ENCODE measurements at places on chromosomes 4 and X.

DNA sequence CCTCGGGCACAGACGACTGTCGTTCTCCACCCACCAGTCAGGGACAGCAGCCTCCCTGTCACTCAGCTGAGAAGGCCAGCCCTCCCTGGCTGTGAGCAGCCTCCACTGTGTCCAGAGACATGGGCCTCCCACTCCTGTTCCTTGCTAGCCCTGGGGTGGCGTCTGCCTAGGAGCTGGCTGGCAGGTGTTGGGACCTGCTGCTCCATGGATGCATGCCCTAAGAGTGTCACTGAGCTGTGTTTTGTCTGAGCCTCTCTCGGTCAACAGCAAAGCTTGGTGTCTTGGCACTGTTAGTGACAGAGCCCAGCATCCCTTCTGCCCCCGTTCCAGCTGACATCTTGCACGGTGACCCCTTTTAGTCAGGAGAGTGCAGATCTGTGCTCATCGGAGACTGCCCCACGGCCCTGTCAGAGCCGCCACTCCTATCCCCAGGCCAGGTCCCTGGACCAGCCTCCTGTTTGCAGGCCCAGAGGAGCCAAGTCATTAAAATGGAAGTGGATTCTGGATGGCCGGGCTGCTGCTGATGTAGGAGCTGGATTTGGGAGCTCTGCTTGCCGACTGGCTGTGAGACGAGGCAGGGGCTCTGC is 7.9 kb upstream of the MSANTD1 start:
- no peak for DNase-seq

GRCh38 chrX:45502396-45502795 is 301.7 kb upstream of the DIPK2B start:
- no peak for DNase-seq

DNA sequence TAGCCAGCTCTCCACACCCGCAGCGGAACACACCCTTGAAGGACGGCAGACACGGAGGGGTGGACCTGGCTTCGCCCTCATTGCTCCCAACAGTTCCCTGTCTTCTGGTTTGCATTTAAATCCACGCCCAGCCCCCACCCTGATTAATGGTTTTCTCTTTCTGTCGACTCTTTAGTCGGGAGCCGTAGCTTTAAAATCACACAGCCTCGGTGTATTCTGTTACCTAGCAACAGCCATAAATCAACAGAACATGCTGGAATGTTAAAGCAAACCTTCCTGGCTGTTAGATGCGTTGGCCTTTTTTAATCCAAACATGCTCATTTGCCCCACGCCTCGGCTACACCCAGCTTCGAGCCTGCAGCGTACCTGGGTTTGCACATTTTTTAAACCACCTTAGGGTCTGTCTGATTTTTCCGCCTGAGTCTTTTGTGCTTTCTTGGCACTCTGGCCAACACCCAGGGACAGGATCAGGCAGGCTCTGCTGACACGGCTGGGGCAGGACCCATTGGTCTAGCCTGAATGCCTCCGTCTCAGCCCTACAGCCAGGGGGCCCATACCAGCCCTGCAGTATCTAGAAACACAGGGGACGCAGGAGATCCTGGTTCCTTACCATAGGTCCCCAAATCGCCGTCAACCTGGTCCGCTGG is 21.4 kb upstream of the PPP2R2C start:
- no peak for DNase-seq

DNA sequence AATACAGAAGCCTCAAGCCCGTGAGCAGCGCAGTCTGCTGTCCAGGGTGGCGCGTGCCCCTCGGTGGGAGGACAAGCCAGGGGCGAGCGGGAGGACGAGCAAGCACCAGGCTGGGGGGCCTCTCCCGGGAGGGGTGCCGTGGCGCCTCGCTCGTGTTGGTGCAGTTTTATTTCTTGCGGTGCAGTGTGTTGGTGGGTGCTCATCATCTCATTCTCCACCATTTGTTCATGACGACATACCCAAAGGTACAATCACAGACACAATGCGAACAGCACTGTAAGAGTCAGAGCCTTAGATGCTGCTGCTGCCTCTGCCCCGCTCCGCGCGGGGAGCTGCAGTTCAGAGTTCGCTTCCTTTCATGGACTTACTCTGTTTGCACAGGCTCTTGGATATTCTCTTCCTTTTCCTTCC is 30.3 kb downstream of the RGS12 start:
- no peak for DNase-seq

- no peak for DNase-seq
These were observed 992 bp downstream of the GDPD2 start for GRCh38 chrX:70423936-70424675.

- DNase-seq = no peak
These were observed 87.8 kb downstream of the WFS1 start for GRCh38 chr4:6357476-6357875.

GRCh38 chr4:185778307-185778706 is 33.7 kb downstream of the SORBS2 start:
- no peak for DNase-seq

DNA sequence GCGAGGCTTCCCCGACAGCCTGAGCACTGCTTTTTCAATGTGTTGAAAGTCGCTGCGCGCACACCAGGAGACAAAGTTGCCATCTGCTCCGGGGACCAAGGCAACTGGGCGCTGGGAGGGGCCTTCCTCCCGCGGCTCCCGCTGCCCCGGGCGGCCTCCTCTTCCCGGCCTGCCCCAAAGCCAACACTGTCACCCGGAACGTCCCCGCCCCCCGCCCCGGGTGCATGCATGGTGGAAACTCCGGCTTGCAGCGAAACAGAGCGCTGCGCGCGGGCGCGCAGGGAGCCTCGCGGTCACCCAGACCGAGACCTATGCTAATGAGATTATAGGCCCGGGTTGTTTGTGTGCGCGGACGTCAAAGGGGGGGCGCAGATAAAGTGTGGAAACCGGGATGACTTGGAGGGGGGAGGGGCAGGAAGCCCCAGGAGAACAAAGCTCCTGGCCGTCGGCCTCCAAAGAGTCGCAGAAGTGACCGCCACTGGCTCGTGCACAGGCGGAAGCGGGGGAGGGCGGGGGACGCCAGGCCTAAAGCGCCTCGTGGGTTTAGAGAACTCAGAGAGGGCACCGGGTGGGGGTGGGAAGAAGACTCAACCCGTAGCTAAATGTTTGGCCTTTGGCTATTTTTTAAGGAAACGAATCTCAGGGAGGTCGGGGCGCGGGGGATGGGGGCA is 88.8 kb downstream of the BCOR start:
- DNase-seq = peak; percentile 7

Data from bone marrow (tissue), 2 donors.